ENCODE measurements at places on chromosomes 2 and 18.

GRCh38 chr2:173547499-173547898, 192.8 kb downstream of the CDCA7 start:
- ATAC-seq = no peak

- peak; percentile 96 for ATAC-seq
Measured at GRCh38 chr2:239035361-239035814, 187.5 kb downstream of the TWIST2 start.

DNA sequence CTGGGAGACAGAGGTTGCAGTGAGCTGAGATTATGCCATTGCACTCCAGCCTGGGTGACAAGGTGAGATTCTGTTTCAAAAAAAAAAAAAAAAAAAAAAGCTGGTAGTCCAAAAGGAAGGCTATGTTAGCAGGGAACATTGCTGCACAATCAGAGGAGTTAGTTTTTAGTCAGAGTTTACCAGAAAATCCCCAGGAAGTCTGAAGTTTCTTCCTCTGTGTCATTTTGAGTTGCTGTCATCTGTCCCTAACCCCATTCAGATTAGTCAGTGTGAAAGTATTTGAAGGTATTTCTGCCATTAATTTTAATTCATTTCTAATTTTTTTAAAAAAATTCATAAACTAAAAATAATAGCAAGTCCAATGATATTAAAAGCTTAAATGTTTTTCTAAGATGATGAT, 33.5 kb upstream of the CERS6 start:
- no peak for ATAC-seq

- no peak for ATAC-seq
Measured at GRCh38 chr2:129778584-129778877, 200.9 kb upstream of the RAB6C start.

GRCh38 chr2:223554923-223555322, 47.2 kb downstream of the SCG2 start:
- no peak for ATAC-seq

DNA sequence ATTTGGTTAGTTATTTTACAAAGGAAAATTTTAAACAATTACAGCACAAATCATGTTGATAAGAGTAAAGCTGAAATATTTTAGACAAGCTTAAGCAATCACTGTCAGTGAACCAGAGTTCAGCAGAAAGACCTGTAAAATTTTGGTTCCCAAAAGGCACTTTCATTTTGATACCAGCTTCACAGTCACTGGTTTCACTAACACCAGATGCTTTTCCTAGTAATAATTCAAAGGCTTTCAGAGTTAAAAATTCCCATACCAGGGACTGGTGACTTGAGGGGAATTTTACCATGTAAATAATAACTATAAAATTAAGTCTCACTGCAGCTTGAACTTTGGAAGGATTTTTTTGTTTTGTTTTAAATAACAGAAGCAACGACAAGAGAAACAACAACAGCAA, 102.3 kb upstream of the CD302 start:
- ATAC-seq = no peak

- peak; percentile 75 for ATAC-seq
Measured at GRCh38 chr2:235070063-235070706, 118.4 kb downstream of the SH3BP4 start.

DNA sequence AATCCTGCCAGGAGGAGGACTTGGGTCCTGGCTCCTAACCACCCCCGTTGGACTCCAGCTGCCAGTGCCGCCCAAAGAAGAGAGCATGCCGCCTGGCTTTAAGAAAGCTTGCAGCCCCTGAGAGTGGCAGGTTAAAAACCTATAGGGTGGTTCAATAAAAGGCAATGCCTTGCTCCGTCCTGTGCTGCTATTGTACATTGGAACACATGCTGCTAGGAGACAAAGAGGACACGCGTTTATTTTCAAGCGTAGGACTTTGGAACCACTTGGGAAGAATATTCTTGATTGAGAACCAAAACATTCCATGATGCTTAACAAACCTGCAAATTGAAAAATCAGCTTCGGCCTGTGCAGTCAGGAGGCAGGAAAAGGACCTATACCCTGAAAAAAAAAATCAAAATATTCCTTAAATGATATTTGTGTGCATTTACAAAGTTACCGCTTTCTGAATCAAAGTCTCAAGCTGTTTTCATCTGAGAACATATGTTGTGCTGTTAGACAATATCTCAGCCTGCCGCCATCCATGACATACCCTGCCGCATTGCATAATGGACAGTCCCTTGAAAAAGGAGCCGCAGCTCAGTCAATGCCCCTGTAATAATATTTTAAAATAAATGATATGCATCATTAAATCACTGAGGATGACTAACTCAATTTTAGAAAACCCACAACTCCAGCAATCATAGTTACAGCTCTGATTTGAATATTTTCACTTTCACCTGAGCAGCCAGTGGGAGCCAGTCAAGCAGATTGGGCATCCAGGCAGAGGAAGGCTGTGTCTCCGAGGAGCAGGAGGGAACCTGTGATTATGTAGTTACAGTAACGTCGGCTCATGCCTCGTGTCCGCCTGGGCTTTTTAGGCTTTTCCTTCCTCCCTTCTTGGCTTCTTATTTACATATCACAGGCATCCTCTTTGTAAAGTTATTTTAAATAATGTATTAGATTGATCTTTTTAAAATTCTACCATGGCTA, 805.6 kb upstream of the FANCL start:
- ATAC-seq = no peak

- no peak for ATAC-seq
Measured at GRCh38 chr2:173511357-173511756, 156.7 kb downstream of the CDCA7 start.

GRCh38 chr2:238696786-238697185, 151.1 kb upstream of the TWIST2 start:
- no peak for ATAC-seq

DNA sequence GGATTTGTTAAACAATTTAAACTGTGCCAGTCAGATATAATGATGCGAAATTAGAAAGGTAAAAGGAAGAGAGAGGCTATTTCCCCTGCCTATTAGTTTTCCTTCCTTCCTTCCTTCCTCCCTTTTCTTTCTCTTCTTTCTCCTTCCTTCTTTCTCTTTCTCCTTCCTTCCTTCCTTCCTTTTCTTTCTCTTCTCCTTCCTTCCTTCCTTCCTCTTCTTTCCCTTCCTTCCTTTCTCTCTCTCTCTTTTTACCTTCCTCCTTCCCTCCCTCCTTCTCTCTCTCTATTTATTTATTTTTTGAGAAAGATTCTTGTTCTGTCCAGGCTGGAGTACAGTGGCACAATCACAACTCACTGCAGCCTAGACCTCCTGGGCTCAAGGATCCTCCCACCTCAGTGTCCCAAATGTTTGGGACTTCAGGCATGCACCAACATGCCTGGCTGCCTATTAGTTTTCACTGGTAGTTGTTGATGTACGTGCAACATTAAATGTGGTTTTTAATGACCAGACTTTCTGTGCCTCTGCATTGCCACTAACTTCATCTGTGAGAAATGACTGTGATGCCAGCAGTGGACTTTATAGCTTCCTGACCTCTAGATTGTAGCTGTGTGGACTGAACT, 48.7 kb upstream of the NFE2L2 start:
- ATAC-seq = no peak

GRCh38 chr2:205270689-205271088, 411.6 kb upstream of the NRP2 start:
- ATAC-seq = no peak

DNA sequence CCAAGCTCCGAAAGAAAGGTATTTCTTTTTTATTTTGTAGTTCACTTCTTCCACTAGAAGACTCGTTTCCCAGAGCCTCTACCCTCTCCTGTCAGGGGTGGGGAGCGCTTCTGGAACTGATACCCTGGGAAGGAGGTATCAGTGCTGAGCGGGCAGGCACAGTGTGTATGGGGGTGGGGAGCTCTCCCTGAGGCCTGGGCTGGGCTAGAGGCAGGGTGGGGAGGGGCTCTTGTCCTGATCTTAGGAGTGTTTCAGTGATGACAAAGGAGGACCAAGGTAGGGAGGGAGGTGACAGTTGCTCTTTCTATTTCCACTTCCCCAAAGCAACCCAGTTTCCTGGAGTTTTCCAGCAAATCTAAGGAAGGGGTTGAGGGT, 65.4 kb downstream of the ARHGAP25 start:
- ATAC-seq = no peak

GRCh38 chr2:169260246-169260645, 102.1 kb downstream of the LRP2 start:
- ATAC-seq = no peak

- ATAC-seq = no peak
Measured at GRCh38 chr2:180840641-180841040, 139.8 kb upstream of the UBE2E3 start.

GRCh38 chr2:37168217-37168981, 11.6 kb upstream of the EIF2AK2 start:
- peak; percentile 98 for ATAC-seq

DNA sequence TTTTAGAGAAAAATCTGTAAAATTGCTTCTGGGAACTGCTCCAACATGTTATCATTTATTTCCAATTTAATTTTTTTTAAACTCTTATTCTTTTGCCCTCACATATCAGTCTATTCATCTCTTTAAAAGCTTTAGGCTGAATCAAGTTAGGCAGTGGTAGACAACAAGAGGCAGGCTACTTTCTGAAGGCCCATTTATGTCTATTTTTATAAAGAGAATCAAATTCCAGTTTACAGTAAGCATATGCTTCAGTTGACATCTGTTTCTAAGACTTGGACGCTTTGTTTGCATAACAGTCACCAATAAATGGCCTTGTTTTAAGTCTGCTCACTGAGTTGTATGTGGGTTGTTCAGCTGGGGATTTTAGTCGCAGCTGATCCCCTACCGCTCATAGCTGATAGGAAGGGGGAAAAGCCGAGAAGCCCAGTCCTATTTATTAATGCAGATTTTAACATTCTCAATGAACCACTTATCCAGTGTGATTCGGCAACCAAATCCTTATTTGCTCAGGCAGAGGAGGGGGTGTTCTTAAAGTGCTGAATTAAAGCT, 260.4 kb upstream of the SIX3 start:
- peak; percentile 92 for ATAC-seq

DNA sequence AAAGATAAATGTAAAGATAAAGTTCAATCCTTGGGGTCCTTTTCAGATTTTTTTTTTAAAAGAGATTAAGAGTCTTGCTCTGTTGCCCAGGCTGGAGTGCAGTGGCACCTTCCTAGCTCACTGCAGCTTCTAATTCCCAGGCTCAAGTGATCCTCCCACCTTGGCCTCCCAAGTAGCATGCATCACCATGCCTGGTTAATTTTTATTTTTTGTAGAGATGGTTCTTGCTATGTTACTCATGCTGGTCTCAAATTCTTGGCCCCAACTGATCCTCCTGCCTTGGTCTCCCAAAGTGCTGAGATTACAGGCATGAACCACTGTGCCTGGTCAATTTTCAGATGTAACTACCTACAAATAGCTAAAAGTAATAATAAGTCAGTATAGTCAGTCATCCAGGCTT, 21.1 kb downstream of the NFE2L2 start:
- no peak for ATAC-seq
